Ascending aorta (tissue), 2 donors: ENCODE measurements at places on chromosomes 2 and 18.

GRCh38 chr2:26532301-26533250 is 54.7 kb upstream of the OTOF start:
- DNase-seq: peak; percentile 15
- no peaks in the 10 kb centered on the region for H3K36me3 ChIP-seq
- no peak overlapping the region for H3K27ac ChIP-seq
- no peaks in the 10 kb centered on the region for H3K27me3 ChIP-seq
- H3K4me3 ChIP-seq: no peak overlapping the region
- no peaks in the 10 kb centered on the region for H3K4me1 ChIP-seq

DNA sequence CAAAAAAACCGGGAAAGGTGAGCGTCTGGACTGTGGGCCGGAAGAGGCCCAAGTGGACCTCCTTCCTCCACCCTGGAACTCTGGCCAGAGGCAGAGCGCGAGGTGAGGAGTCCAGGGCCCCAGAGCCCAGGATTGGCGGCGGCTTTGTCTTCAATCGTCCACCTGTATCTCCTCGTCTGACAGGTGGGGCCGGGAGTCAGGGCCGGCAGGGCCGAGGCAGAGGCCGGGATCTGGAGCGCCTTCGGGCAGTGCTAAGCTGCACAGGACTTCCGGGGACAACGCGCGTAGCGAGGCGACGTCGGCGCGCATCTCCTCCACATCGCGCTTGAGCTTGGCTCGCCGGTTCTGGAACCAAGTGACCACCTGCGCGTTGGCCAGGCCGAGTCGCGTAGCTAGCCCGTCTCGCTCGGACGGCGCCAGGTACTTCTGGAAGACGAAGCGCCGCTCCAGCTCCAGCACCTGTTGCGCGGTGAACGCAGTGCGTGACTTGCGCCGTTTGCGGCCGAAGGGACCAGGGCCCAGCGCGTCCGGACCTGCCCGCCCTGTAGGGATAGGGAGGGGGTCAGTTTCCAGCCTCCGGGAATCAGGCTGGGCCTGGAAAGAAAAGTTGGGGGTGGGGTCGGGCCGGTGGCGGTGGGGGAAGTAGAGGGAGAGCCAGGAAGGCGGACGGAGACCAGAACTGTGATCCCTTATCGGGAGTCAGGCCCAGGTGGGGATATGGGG is 1.5 kb downstream of the LBX2 start:
- peaks cover 5% of the 10 kb centered on the region for H3K27me3 ChIP-seq
- H3K4me1 ChIP-seq: no peaks in the 10 kb centered on the region
- H3K36me3 ChIP-seq: peaks cover 9% of the 10 kb centered on the region
- peak overlapping the region; percentile 51 for H3K4me3 ChIP-seq
- DNase-seq: no peak

DNA sequence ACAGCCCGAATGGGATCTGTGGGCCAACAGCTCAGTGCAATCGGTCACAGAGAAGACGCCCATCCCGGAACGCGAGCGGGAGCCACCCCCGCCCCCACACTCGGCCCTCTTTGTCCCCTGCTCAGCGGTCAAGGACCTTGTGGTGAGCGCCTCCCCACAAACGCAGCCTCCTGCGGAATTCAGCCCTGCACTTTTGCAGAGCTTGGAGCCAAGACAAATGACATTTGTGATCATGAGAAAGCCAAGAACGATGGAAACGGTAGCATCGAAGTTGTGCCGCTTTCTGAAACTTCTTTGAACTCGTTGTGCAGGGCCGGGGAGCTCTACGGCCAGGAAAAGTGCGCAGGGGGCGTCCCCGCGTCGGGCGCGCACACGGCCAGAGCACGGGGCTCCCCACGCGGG is 6.7 kb upstream of the SALL3 start:
- H3K27ac ChIP-seq: no peak overlapping the region
- no peak overlapping the region for H3K4me3 ChIP-seq
- H3K4me1 ChIP-seq: no peaks in the 10 kb centered on the region
- no peaks in the 10 kb centered on the region for H3K36me3 ChIP-seq

GRCh38 chr18:51417643-51418483 is 220.4 kb upstream of the MEX3C start:
- H3K27ac ChIP-seq: no peak overlapping the region
- H3K4me1 ChIP-seq: no peaks in the 10 kb centered on the region
- DNase-seq: no peak
- H3K4me3 ChIP-seq: no peak overlapping the region

DNA sequence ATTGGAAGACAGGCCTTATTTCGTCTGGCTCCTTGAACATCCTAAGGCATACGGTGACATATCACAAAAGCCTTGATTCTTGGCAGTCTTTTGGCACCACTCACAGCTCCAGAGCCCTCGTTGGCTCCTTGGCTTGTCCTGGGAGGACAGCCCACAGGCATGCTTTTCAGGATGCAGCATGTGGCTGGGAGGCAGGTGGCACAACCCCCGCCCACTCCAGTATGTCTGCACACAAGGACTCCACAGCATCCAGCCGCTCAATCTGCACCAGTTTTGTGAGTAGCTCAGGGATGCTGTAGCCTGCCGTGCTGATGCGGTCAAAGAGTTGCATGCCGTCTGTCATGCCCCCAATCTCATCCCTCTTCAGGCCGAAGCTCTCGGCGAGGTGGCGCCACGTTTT is 92.3 kb downstream of the EDAR start:
- no peak overlapping the region for H3K27ac ChIP-seq
- no peaks in the 10 kb centered on the region for H3K27me3 ChIP-seq
- no peaks in the 10 kb centered on the region for H3K4me1 ChIP-seq
- DNase-seq: no peak

GRCh38 chr2:98170076-98170475 is 83.1 kb downstream of the VWA3B start:
- no peaks in the 10 kb centered on the region for H3K4me1 ChIP-seq
- DNase-seq: no peak
- no peak overlapping the region for H3K4me3 ChIP-seq
- no peak overlapping the region for H3K27ac ChIP-seq
- no peaks in the 10 kb centered on the region for H3K27me3 ChIP-seq

- no peaks in the 10 kb centered on the region for H3K36me3 ChIP-seq
- DNase-seq: no peak
- H3K4me1 ChIP-seq: peaks cover 4% of the 10 kb centered on the region
- H3K27ac ChIP-seq: peak overlapping the region; percentile 56
- H3K4me3 ChIP-seq: no peak overlapping the region
Observed at GRCh38 chr2:219521066-219521880, 7.0 kb downstream of the ASIC4 start.

DNA sequence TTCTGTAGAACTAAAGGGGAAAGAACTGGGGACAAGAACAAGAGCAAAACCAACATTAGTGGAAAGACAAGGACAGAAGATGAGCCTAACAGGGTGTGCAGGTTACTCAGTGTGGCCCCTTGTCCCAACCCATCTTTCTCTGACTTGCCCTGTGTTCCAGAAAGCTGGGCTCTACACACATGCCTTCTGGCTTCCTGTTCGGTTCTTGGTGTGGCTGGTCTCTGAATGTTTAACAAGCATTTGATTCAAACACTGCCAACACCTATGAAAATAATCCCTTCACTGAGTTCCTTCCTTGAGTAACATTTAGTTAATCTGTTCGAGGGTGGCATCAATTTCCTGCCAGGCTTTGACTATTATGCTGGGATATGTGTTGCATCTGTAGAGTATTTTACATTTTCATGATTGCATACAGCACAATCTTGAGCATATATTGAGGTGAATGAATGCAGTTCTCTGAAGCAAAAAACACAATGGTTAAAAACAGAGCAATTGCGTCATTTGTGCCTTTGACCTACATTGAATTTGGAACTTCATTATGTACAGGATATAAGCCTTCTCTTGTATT is 83.3 kb downstream of the MBD2 start:
- no peaks in the 10 kb centered on the region for H3K36me3 ChIP-seq
- H3K4me3 ChIP-seq: no peak overlapping the region
- DNase-seq: no peak
- H3K4me1 ChIP-seq: no peaks in the 10 kb centered on the region

GRCh38 chr18:12449051-12449785 is 41.5 kb downstream of the PRELID3A start:
- peaks cover 84% of the 10 kb centered on the region for H3K36me3 ChIP-seq
- no peaks in the 10 kb centered on the region for H3K4me1 ChIP-seq
- DNase-seq: no peak

DNA sequence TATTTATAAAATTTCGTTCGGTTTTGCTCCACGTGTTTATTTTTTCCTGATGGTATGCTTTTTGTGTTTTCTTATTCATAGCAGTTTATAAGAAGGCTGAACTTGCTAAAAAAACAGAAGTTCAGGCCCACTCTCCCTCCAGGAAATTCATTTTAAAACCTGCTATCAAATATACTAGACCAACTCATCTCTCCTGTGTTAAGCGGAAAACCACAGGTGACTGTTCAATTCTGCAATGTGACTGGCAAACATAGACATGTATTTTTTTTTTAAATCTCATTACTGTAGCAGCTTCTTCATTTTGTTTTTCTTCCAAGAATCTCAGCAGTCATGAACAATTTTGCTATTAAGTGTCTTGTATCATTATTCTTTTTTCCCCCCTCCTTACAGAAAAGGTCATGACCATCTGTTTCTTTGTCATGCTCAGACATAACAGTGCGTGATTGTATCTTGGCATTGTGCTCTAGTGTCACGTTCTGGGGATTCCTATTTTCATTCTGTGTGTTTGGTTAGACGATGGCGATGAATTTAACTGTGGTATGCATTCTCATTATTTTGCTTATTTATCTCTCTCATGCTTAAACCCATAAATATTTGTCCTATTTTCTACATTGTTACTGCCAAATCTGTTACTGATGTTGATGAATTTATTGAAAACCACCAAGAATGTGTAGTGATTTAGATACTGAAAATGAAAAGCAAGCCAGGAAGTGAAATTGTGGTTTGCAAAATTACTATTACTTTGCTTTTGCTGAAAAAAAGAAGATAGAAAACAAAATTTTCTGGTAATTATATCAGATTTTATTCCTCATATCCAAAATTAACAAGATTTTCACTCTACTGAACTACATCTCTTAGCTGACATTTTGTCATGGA is 74.6 kb upstream of the UNC80 start:
- H3K36me3 ChIP-seq: no peaks in the 10 kb centered on the region
- no peak for DNase-seq
- H3K4me1 ChIP-seq: no peaks in the 10 kb centered on the region
- no peak overlapping the region for H3K4me3 ChIP-seq
- no peak overlapping the region for H3K27ac ChIP-seq
- H3K27me3 ChIP-seq: no peaks in the 10 kb centered on the region

DNA sequence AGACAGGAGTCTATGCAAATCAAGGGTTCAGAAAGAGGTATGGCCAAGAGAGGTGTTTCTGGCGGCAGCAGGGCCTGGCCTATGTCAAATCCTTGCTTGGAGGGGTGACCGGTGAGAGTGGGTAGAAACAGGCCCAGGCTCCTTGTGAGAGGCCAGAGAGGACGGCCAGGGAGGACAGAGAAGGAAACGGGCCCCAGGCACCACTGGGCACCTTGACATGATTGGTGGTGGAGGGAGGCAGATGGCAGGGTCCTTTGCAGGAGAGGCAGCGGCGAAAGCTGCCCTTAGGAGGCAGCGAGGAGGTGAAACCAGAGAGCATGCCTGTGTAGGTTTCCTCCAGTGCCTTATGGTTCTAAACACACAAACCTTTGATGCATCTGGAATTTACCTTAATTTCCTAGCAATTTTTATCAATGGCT is 6.2 kb downstream of the RAMP1 start:
- H3K27me3 ChIP-seq: no peaks in the 10 kb centered on the region
- H3K4me1 ChIP-seq: peaks cover 74% of the 10 kb centered on the region
- H3K4me3 ChIP-seq: no peak overlapping the region

DNA sequence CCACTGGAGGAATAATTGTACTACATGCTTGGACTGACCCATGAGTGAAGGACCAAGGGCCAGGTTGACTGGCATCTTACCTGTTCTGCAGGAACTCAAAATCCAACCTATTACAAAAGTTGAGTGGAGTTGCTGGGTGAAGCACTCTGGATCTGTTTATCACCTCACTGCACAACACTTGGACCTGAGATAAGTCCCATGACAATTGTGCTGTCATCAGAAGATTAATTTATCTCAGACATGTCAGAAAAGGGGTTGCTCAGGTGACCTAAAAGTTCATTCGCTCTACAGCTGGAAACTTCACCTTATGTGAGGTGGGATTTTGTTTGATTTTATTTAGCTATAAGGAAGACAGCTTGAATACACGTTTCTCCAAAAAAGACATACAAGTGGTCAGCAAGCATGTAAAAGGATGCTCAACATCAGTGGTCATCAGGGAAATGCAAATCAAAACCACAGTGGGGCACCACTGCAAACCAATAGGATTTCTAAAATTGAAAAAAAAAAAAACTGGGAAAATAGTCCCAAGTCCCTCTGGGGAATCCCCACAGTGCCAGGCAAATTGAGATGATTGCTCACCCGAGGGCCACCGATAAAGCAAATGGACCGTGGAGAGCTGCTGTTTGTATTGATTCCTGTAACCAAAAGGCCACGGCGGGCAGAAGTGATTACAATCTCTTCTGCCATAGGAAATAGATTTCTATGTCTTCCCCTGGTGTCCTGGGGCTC is 65.8 kb upstream of the SLC35F5 start:
- DNase-seq: no peak
- no peak overlapping the region for H3K27ac ChIP-seq
- no peaks in the 10 kb centered on the region for H3K27me3 ChIP-seq
- H3K4me1 ChIP-seq: peaks cover 8% of the 10 kb centered on the region
- H3K4me3 ChIP-seq: no peak overlapping the region

GRCh38 chr2:170344663-170345346 is 166.9 kb downstream of the MYO3B start:
- no peaks in the 10 kb centered on the region for H3K4me1 ChIP-seq
- no peak for DNase-seq
- H3K27me3 ChIP-seq: no peaks in the 10 kb centered on the region
- no peaks in the 10 kb centered on the region for H3K36me3 ChIP-seq
- no peak overlapping the region for H3K4me3 ChIP-seq

DNA sequence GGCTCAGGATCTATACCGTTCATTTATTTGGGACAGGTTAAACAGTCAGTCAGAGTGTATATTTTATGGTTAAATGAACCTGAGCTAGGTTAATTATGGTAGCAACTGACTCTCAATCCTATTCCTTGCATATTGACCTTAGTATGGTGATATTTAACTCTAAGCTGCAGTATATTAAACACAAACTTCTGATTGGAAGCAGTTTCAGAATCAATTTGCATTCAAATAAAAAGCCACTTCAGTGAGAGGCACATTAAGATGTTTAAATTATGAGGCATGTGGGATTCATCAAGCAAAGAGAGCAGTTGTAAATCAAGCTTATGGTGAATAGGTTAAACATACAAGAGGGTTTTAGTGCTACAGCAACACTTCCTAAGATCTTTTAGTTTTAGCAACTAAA is 40.4 kb downstream of the FRZB start:
- H3K36me3 ChIP-seq: no peaks in the 10 kb centered on the region
- no peak overlapping the region for H3K4me3 ChIP-seq
- no peaks in the 10 kb centered on the region for H3K27me3 ChIP-seq
- no peak for DNase-seq
- H3K4me1 ChIP-seq: peaks cover 10% of the 10 kb centered on the region
- H3K27ac ChIP-seq: no peak overlapping the region
